Stimulated activated CD8-positive, alpha-beta memory T cell treated with anti-CD3 and anti-CD28 coated beads, Interleukin-4, amount 100 ng/mL, for 1 hour (primary cell): ENCODE measurements at places on chromosomes 7 and 10.

DNA sequence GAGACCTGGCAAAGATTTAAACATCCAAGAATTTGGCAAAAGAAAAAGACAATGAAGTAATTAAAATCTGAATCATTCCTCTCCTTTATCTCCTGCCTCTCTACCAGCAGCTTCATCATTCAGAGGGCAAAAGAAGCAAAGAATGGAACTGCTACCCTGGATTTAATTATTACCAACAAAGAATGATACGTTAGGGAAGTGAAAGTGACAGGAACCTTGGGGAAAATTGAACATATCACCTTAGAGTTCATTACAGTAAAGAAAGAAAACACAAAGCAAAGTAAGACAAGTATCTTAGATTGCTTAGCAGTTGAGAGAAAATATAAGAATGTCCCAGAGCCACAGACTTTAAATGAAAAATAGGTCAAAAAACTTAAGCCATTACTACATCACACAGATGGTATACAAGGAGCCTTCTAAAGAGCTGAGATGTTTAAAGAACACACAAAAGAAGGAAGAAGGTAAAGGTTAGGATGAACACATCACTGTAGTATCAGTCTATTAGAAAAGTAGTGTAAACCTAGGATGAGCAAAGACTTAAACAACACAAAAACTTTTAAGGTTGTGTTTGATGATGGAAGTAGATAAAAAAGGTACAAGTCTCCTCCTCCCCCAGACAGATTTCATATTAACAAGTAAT is 17.5 kb downstream of the CTNNA3 start:
- DNase-seq, result no peak

GRCh38 chr7:157516911-157517781 is 180.3 kb downstream of the DNAJB6 start:
- DNase-seq, result no peak

- DNase-seq, result peak; percentile 41
Measured at GRCh38 chr10:92690211-92690914, 608 bp downstream of the HHEX start.

GRCh38 chr10:123554656-123555055 is 111.5 kb upstream of the GPR26 start:
- no peak for DNase-seq

- DNase-seq, result no peak
Measured at GRCh38 chr7:46738796-46739195, 817.7 kb upstream of the IGFBP3 start.
